Glomerular endothelial cell (primary cell): ENCODE measurements at places on chromosomes 5 and 9. TPM values are rescaled to one million over a fixed set of nuclear protein-coding genes. Genes with fewer than 3 reads are reported as not detected.

GRCh38 chr5:132114150-132115121, 40.8 kb downstream of the CSF2 start:
- no peak for DNase-seq

DNA sequence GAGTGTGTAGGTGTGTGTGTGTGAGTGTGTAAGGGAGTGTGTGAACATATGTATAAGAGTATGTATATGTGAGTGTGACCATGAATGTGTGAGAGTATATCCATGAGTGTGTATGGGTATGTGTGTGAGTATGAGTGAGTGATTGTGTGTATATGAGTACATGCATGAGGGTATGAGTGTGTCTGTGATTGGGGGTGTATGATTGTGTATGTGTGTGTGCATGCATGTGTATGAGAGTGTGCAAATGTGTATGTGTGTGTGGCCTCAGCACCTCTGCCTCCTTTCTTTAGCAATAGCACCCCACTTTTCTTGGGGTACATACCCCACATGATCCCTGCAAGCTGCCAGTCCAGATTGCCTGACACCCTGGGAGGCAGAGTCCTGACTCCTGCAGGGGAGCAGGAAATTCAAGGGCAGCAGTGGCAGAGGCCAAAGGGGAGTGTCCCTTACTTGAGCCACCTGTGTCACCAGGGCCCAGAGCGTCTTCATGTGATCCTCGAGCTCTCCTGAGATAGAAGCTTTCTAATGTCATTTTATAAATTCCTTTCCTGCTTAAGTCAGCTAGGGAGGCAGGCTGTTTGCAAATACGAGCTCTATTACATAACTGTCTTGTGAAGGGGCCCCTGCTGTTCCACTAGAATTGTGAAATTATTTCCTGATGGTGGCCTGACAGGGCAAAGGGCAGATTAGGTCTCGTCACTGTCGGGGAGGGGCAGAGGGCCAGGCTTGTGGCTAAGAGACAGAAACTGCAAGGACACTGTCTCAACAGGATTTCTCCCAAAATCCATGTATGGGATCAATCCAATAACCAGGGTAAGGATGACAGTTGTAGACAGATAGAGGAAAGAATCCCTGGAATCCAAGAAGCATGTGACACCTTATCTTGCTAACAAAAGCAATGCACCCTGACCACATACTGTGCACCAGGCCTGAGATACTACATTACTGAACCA, 389.1 kb downstream of the GADD45G start:
- DNase-seq = no peak

The PRRT1B gene
- total RNA-seq = not detected in 2 replicates

DNA sequence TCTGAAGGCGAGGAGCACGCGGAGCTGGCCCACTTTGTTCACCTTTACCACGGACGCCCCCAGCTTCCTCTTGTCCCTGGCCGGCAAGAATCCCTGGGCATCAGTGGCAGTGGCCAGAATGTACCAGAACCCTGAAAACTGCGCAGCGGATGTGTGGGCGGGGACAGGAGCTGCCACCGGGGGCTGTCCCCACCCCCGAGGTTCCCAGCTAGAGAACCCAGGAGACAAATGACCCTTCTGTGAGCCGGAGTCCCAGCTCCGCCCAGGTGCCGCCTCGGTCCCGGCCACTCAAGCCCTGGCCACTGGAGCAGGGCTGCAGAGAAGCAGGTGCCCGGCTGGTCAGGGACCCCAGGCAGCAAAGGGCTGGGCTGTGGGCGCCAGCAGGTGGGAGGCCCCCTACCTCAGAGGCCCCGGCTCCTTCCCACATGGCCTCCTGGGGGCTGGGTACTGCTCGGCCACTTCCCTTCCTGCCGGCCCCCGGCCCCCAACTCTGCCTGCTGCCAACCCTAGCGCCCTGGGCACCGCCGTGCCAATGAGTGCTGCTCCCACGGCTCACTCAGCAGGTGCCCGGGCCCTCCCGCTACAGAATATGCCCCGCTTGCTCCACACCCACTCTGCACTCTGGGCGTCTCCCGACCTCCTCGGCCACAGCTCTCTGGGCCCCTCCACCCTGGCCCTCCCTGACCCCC, 713 bp downstream of the LCN10 start:
- no peak for DNase-seq

GRCh38 chr5:126998201-126998631, 32.1 kb downstream of the MARCHF3 start:
- no peak for DNase-seq

The EFNA5 gene
- total RNA-seq = 9.1 and 15.6 TPM in 2 replicates

The HAPLN1 gene
- total RNA-seq = 0.12 TPM in 1 of 2 replicates, not detected in the other

DNA sequence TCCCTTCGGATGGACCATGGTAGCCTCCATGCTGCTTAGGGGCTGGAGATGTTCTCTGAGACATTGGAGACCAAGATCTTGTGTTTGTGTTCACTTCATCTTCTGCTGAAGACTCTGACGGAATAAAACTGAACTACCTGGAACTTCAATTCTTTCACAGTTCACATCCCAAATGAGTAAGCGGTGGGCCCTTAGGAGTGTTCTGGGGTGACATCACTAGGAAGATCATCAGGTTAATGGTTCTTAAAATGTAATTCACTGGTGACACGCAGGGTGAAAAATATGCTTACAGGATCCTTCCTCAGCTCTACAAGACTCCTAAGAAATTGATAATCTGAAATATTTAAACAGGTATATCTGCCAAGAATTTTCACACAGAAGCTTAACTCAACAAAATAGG, 561.5 kb downstream of the SEMA5A start:
- DNase-seq = no peak

The PRRC2B gene
- total RNA-seq = 141 and 213 TPM in 2 replicates

The PDE4D gene
- 11.8 and 27.4 TPM in 2 replicates for total RNA-seq

GRCh38 chr5:102611312-102611711, 112.5 kb upstream of the SLCO6A1 start:
- DNase-seq = no peak

DNA sequence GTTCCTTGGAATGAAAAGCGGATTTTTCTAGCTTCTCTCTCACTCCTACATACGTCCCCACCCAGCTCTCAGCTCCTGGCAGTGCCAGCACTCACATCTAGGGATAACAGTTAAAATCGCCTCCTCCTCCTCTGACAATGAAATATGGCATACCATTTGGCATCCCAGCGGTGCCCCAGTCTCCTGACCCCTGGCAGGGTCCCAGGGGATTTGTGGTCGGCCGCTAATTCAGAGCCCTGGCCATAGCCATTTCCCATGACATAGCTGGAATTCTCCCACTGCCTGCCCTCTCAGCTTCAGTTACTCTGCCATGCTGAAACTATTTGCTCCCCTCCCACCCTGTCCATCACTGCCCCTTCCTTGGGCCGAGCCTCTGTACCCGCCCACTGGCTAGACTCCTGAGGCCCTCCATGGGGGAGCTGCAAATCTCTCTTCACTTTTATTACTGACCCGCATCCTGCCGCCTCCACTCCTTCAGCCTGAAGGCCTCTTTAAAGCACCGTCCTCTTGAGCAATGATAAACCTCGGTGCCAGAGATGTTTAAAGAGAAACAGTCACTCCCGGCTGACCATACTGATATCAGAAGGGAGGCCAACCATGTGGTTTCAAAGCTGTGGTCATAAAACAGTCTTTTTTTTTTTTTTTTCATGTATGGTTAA, 139.8 kb downstream of the SLIT3 start:
- DNase-seq = no peak

DNA sequence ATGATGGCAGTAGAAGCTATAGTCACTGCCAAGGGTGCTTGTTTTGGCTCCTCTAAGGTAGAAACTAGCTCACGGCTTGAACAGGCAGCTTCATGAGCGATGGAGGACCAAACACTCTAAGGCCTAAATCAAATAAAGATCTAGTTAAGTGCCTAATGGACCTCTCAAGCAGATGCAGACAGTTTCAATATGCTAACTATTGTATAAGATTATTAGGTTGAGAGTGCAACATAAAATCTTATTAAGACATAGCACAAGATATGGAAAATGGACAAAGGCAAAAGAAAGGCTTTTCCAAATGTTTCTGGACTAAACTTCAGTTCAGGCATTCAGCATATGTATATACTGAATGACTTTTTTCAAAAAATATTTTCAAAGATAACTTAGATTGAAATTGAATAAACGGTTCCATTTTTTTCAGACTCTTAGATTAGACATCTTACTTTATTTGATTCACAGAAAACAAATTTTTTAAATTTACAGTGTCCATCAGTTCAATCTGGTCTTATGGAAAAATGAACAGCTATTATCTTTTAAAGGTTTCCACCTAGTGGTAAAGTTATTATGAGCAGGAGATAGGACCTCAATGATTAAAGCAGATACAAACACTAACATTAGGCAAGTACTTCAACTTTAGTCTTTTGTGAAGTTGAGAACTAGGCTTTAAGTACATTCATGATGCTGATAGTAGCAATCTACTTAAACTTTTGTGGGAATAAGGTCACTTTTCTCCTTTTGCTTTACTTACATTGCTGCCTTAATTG, 1167.7 kb downstream of the MAT2B start:
- no peak for DNase-seq

DNA sequence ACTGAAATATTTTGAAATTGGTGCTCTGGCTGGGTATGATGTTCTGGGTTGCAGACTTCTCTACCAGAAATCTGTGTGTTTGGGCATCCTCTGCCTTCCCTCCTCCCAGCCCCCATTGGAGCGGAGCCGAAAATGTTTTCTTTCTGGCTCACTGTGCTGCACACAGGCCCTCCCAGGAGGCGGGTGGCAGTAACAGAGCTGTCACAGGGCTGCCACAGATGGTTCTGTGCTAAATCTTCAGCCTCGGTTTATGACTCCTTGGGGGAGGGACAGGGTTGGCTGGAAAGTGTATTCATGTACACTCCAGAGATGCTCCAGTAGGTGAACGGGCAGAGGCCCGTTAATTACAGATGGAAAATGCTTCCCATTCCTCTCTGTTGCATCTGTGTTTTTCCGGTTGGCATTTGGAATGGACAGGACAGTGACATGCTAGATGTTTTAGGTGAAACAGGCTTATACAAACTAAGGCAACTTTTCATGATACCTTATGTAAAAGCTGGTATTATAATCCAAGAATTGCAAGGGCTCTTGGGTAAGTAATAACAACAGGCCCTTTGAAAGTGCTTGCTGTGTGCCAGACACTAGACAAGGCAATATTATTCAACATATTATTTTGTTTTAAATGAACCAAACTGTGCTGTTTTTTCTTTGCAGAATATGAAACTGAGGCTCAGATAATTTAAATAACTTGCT, 180.2 kb downstream of the ADCY2 start:
- no peak for DNase-seq

DNA sequence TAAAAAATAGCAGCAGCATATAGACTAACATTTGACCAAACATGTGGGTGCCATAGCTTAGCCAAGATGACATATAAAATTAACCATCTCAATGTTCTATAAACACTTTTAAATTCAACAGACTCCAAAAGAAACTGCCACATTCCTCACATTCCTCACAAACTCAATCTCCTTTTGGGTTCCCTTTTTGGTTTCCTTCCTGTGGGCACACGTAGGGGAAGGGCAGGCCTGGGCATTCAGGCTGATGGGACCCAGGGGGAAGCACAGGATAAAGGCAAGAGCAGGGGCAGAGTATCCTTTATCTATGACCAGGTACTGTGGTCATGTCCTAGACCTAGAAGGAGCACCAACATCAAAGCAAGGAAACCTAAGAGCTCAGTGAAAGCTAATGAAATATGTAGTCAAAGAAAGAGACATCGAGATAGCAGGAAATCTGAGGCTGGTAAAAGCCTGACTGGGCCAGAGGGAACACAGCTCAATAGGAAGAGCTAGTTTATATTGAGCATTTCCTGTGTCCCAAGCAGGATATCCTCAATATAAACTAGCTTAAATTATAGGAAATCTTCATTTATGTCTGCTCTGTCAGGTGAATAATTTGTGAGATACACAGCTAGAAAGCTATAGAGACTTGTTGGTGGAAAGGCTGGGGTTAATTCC, 13.6 kb upstream of the ERAP1 start:
- no peak for DNase-seq
